ENCODE measurements at places on chromosomes 1 and 21.

DNA sequence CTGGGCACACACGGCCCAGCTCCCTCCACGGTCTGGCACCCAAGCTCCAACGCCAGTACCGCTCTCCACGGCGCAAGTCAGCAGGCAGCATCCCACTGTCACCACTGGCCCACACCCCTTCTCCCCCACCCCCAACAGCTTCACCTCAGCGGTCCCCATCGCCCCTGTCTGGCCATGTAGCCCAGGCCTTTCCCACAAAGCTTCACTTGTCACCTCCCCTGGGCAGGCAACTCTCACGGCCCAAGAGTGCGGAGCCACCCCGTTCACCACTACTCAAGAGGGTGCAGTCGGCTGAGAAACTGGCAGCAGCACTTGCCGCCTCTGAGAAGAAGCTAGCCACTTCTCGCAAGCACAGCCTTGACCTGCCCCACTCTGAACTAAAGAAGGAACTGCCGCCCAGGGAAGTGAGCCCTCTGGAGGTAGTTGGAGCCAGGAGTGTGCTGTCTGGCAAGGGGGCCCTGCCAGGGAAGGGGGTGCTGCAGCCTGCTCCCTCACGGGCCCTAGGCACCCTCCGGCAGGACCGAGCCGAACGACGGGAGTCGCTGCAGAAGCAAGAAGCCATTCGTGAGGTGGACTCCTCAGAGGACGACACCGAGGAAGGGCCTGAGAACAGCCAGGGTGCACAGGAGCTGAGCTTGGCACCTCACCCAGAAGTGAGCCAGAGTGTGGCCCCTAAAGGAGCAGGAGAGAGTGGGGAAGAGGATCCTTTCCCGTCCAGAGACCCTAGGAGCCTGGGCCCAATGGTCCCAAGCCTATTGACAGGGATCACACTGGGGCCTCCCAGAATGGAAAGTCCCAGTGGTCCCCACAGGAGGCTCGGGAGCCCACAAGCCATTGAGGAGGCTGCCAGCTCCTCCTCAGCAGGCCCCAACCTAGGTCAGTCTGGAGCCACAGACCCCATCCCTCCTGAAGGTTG, 97.6 kb downstream of the PIK3R3 start:
- DNase-seq = no peak

- no peak for DNase-seq
Measured at GRCh38 chr21:26769613-26770188, 75.5 kb downstream of the ADAMTS1 start.

- DNase-seq = no peak
Measured at GRCh38 chr1:18879215-18879790, 19.8 kb upstream of the TAS1R2 start.

- no peak for DNase-seq
Measured at GRCh38 chr1:164846731-164847691, 288.0 kb downstream of the PBX1 start.

DNA sequence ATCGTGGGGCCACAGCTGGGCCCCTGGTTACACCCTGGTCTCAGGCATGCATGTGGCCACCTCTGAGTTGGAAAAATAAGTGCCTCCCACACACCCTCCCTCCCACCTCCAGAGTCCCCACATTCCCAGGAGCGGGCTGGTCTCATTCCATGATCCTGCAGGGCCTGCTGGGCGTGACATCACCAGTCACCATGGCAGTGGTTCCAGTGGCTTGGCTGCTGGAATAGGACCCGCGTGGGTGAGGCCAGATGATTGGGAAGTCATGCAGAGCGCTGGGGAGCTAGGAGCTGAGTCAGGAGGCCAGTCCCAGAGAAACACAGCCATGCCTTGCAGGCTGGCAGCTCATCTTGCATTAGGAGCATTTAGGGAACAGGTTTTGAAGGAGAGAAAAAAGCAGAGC, 125.4 kb upstream of the TMEM51 start:
- no peak for DNase-seq

- peak; percentile 25 for DNase-seq
Measured at GRCh38 chr21:33230545-33231324, 997 bp downstream of the IFNAR2 start.

Measured in activated T-helper 1 cell treated with anti-CD3 and anti-CD28 coated beads, Interleukin-2, amount 50 U/mL, for 16 hours (primary cell).